ENCODE measurements at places on chromosomes 4 and X.

DNA sequence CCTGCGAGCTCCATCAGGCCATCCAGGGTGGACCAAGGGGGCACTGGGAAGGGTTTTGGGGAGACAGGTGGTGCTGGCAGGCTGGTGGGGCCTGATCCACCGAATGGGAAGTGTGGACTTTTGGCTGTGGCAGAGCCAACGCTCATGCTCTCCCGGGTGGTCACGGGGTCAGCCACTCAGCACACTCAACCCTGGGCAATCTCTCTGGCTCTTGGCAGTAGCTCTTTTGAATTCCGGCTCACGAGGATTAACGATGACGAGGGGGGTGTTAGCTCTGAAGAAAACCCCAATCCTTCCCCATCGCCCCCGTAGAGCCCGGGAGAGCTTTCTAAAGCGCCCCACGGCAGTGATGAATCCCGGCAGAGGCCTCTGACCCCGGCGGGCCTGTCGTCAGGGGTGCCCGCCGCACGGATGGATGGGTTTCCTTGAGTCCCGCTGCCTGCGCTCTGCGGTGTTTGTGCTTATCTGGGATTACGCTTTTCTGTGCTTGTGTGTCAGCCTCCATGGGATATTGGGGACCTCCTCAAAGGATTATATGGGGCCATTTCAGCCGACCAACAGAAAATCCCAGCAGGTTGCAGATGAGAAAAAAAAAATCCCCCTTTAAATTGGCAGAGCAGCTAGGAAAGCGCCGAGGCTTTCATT is 156.8 kb upstream of the PSAPL1 start:
- DNase-seq: no peak

- peak; percentile 87 for DNase-seq
Observed at GRCh38 chr4:7939377-7940108, at the start of gene AFAP1. TSS of gene AFAP1 (minus strand) at chr4:7939861. CDS start at chr4:7872078, 67,783 bp downstream.

- DNase-seq: no peak
Observed at GRCh38 chr4:130359542-130359941, 1263.6 kb downstream of the C4orf33 start.

DNA sequence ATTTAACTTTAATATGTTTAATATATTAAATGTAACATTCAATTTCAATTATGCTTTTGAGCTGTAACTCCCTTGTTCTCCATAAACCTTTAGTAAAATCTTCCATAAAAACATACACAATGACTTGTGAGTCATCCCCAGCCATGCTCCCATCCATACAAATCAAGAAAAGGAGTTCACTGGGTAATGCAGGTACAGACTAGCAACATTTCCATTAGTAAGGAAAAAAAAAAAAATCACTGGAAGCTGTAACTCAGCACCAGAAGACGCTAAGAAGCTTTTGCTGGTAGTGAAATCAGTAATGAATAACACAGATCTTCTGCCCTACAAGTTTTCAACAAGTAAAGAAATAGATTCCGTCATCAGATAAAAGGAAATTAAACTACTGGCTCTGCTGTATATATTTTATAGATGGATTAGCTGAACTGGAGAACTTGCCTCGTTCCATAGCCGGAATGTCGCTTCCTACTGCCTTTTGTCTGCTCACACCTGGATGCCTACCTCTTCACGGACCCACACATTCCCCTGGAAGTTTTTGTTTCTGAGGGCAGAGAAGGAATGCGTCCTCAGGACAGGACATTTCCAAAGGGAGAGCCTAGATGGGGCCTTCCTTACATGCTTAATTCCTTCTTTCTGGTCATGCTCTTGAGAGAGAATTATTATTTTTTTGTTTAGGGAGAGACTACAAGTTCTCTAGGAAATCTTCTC is 298.4 kb upstream of the ANKRD50 start:
- no peak for DNase-seq

- DNase-seq: peak; percentile 27
Observed at GRCh38 chrX:17405225-17405969, 30.4 kb downstream of the NHS start.

DNA sequence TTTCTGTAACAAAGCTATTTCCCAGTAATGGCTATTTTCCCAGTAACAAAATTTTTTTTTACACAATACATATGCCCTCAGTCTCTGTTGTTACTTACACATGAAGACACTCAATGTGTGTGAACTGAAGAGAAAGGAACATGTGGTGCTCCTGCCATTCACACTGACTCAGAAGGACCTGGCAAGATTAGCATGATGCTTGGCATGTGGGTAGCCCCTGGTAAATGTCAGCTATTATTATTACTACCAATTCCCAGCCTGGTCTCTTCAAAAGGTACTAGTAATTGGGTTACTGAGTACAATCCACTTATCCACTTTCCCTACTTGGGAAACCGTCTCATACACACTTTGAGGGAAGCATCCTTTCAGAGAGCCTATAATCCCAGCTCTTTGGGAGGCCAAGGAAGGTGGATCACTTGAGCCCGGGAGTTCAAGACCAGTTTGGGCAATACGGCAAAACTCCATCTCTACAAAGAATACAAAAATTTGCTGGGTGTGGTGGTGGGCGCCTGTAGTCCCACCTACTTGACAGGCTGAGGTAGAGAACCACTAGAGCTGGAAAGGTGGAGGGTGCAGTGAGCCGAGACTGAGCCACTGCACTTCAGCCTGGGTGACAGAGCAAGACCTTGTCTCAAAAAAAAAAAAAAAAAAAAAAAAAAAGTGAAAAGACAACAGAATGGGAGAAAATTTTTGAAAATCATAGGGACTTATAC is 14.6 kb downstream of the RBBP7 start:
- DNase-seq: no peak

DNA sequence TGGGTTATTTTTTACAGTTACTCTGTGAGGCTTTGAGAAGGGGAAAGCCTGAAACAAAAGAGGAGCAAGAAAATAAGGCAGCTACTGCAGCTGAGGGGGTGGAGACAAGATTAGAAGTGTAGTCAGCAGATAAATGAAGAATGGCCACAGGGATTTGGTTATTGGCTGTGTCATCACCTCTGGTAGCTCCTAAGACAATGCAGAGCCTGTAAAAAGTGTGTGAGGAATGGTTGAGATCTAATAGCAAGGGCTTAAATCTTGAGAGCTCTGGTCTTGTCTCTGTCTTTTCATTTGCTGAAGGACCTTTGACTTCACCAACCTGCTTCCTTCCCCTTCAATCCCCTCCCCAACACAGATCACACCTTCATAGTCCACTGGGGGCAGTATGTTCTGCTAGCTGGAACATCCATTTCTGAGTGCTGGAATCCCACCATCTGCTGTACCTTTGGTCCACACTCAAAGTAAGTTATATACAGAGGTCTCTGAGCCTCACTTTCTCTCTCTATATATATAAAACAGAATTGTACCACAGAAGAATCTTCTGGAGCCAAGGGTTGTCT is 213.7 kb upstream of the ZIC3 start:
- no peak for DNase-seq

DNA sequence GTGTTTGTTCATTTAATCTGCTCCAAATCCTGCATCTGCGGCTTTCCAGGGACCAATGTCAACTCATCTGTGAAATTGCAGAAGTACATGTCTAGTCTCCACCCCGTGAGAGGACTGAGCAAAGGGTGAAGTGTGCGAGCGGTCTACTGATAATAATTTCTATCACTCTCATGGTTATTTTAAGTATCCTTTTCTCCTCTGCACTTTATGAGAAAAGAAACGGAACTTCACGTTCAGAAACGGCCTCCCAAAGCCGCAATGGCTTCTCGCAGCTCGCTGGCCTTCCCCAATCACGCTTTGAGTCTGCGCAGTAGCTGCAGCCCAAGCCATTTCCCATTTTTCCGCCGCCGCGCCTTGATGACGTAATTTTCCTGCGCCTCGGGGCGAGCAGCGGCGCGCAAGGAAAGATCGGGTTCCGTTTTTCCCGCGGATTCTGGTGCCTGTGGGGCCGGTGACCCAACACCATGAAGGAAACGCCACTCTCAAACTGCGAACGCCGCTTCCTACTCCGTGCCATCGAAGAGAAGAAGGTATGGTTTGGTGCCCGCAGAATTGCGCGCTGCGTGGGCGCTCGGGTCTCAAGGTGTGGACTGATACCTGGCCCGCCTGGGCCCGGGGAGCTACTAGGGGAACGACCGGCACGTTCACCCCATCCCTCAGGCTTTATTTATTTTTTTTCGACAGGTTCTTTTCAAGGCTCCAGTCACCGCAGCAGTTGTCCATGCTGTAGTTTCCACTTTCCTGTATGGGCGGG is at the start of gene EXOSC9:
Gene EXOSC9, plus strand, starts transcription at position 363 of the 754 bp plus-strand sequence. Its CDS starts 102 bp downstream, at position 465.
- DNase-seq: peak; percentile 95

GRCh38 chrX:31070057-31070468 is 1.8 kb downstream of the FTHL17 start:
- DNase-seq: no peak

- no peak for DNase-seq
Observed at GRCh38 chr4:119038116-119038841, 97.4 kb upstream of the MYOZ2 start.

DNA sequence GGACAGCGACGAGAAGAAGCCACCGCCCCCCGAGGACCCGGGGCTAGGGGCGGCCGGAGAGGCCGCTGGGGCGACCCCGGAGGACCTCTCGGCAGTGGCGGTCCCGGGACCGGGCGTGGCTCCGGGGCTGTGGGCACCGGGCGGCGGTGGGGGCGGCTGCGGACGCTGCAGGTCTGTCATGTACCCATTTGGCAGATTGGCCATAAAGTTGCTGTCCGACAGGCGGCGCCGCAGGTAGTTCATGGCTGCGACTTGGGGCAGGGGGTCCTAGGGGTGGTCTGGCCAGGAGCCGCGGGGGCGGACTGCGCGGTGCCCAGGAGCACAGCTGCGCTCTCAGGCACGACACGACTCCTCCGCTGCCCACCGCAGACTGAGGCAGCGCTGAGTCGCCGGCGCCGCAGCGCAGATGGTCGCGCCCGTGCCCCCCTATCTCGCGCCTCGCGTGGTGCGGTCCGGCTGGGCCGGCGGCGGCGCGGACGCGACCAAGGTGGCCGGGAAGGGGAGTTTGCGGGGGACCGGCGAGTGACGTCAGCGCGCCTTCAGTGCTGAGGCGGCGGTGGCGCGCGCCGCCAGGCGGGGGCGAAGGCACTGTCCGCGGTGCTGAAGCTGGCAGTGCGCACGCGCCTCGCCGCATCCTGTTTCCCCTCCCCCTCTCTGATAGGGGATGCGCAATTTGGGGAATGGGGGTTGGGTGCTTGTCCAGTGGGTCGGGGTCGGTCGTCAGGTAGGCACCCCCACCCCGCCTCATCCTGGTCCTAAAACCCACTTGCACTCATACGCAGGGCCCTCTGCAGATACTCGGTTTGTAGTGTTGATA is at the start of gene SYN1:
Gene SYN1, minus strand, starts transcription at position 372 of the 817 bp plus-strand sequence. Its CDS starts 129 bp downstream, at position 243.
- DNase-seq: no peak

DNA sequence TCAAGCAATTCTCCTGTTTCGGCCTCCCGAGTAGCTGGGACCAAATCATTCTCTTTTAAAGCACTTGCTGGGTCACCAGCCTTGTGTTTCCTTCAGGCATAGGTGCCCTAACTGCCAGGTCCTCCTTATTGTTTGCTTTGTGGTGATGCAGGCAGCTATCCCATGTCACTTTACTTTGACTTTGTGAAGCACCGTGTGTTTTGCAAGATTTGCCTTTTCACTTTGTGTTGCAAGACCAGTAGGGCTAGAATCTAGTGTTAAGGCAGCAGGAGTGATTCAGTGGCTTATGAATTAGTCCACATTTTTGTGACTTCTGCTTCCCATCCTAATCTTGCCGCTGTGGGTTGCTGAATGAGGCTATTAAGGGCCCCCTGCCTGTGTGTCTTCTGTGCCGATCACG is 20.2 kb downstream of the SYAP1 start:
- DNase-seq: no peak

- no peak for DNase-seq
Observed at GRCh38 chr4:79467246-79467932, 59.4 kb upstream of the GK2 start.

GRCh38 chr4:31058656-31059055 is 338.5 kb downstream of the PCDH7 start:
- no peak for DNase-seq

DNA sequence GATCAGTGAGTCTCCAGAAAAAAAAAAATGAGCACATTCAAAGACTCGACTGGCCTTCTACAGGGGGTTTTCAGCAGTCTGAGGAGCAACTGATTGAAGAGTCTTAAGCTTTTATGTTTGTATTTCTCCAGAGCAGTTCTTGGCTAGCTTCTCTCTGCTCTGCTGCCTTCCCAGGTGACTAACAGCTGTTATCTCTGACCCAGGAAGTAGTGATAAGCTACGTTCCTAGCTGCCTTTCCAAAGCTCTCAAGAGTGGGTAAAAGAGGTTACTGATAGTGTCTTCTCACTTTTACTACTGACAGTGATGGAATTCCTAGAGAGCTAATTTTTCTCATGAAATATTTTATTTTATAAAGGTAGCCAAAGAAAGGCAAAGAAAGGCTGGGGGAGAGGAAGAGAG is 66.6 kb downstream of the ENOX2 start:
- DNase-seq: no peak

DNA sequence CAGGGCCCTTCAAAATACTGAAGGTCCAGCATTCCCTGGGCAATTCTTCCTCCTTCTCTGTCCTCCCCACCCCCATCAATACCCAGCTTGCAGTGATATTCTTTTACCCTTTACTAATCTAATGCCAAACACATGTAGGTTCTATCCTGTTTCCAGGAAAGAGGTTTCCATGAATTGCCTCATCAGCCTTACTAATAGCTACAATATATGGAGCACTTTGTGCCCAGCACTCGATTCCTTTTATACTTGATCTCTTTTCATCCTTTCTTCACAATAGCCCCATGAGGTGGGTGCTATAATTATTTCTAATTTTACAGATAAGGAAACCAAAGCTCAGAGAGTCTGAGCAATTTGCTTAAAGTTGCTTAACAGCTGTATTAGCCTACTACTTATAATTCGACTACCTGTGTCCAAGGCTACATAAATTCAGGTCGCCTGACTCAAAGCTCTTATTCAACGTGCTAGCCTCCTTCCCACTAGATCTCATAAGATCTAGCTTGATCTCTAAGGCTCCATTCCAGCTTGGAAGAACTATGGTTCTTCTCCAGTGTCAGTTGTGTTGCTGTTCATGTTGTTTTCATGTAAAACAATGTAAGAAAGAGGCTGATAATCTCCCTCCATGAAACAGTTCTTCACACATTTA is 229.6 kb upstream of the PGRMC2 start:
- DNase-seq: no peak

DNA sequence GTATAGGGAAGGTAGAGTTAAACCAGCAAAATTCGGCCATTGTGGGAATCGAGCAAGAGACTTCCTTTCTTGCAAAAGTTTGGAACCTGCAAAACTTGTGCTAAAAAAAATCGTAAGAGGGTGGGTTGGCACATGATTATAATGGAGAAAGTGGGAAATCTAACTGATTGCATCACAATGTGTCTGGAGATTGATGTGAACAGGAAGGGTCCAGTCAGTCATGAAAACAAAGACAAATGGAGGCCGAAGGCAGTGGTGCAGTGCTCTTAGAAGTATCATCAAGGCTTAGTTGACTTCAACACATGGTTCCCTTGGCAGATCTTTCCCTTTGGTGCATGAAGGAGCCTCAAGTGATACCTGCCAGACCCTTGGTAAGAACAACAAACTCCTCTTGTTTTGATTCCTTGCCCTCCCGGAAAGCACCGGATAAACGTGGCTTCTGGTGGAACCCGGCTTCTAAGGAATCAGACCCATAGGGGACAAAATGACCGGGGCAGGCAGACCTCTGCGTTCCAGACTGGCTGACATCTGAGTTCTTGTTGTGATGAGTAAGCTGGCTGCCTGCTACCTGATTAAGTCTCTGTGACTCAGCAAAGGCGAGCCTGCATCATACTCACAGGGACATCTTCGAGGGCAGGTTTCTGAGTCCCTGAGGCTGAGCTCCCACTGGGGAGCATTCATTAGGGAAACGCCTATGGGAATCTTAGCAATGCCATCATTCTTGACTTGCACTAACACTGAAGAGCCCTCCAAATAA is 87.7 kb upstream of the MAP3K15 start:
- no peak for DNase-seq

- DNase-seq: no peak
Observed at GRCh38 chr4:112515198-112516065, 548 bp downstream of the NEUROG2 start.
